ENCODE measurements at places on chromosomes 1 and 21. TPM values are rescaled to one million over a fixed set of nuclear protein-coding genes. Genes with fewer than 3 reads are reported as not detected.

FMOD gene
- total RNA-seq = under 0.01 TPM

DNAH14 gene
- total RNA-seq = 3.1 TPM

CD101 gene
- 1.3 TPM for total RNA-seq

SYDE2 gene
- total RNA-seq = 4.7 TPM

AIRE gene
- total RNA-seq = not detected

RXFP4 gene
- not detected for total RNA-seq

RIPK4 gene
- 9.2 TPM for total RNA-seq

ADGRL4 gene
- under 0.01 TPM for total RNA-seq

LENEP gene
- 3.9 TPM for total RNA-seq

KAZN gene
- 11.8 TPM for total RNA-seq

GPR25 gene
- total RNA-seq = not detected

CELSR2 gene
- total RNA-seq = 8.6 TPM

BCAS2 gene
- 25.1 TPM for total RNA-seq

NPHS2 gene
- not detected for total RNA-seq

OR2T29 gene
- 19.7 TPM for total RNA-seq

AADACL3 gene
- total RNA-seq = not detected

EMC1 gene
- 81.1 TPM for total RNA-seq

AZIN2 gene
- total RNA-seq = 2.6 TPM

ARTN gene
- total RNA-seq = not detected

CD53 gene
- total RNA-seq = not detected

All from placental epithelial cell (primary cell).